ENCODE measurements at places on chromosomes 12 and 14.

DNA sequence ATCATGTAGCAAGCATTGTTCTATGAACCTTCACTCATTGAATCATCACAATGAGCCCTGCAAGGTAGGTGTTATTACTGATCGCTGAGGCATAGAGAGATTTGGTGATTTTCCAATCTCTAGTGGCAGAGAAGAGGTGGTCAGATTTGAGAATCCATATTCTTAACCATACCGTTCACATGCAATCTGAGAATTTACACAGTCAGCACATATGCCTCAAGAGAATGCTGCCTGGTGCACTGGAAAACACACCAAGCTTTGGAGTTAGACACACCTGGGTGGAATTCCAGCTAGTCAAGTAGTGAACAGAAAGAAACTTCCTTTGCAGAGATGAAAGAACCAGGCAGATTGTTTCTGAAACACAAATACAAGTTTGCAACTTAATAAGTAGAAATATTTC lies 94.1 kb downstream of the LGR5 start:
- DNase-seq = no peak

DNA sequence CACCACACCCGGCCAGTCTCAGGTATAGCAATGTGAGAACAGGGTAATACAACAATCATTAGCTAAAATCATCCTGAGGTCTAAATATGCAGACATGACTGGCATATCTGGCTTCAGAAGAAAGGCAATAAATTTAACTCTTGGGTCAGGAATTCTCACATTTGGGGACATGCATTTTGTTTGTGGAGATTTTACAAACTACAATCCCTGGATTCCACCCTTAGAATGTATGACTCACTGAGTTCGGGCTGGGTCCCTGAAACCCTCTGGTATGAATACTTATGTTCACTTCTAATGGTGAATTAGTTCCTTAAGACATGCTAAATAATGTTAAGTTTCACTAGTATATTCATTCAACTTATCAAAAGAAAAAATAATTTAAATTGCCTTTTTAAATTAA lies 98.9 kb upstream of the HMGA2 start:
- no peak for DNase-seq

DNA sequence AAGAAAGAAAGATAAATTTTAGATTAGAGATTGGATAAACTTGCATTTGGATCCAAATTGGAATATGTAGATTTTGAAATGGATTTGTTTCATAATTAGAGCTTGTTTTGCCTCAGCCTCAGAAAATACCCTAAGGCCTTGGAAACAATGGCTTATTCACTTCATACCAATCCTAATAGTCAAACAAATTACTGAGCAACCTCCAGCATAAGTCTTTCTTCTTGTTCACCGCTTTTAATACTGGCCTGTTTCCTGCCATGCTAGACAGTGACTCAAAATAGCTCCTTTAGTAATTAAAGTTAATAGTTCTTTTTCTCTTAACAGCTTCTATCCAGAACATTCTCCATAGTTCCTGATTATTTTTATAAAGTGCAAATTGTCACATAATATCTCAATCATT lies 110.9 kb upstream of the DNM1L start:
- no peak for DNase-seq

DNA sequence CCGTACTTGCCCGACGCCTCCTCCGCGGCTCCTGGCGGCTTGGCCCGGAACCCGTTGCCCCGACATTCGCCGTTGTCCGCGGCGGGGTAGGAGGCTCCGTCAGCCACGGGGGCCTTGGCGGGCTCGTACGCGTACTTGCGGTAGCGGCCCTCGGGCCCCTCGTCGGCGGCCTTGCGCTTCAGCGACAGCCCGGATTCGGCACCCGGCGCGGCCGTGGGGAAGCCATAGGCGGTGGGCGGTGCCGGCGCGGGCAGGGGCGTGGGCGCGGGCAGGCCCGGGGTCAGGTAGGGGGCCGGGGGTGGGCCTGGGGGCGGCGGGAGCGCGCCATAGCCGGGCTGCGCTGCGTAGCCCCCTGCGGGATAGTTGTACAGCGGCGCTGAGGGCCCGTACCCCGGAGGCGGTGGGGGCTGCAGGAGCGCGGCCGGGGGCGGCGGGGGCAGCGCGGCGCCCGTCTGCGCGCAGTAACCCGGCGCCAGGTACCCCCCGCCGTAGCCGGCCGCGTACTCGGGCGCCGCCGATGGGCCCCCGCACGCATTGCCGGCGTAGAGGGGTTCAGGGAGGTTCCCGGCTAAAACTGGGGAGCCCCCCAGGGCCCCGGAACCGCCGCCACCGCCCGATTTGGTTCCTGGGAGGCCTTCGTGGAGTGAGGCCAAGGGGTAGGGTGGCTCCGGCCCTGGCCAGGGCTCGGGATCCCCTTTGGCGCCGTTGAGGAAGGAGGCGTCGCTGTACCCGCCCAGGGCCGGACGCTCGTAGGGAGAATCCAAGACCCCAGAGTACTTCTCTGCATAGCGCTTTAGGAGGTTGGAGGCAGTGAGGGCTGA lies 26.9 kb downstream of the FIGNL2 start:
- no peak for DNase-seq

- DNase-seq = no peak
Observed at GRCh38 chr12:1435456-1435855, 158.9 kb downstream of the FBXL14 start.

GRCh38 chr14:56813143-56813551 lies 2.9 kb upstream of the OTX2 start:
- no peak for DNase-seq

- DNase-seq = no peak
Observed at GRCh38 chr14:24179294-24179960, 7.5 kb downstream of the REC8 start.

DNA sequence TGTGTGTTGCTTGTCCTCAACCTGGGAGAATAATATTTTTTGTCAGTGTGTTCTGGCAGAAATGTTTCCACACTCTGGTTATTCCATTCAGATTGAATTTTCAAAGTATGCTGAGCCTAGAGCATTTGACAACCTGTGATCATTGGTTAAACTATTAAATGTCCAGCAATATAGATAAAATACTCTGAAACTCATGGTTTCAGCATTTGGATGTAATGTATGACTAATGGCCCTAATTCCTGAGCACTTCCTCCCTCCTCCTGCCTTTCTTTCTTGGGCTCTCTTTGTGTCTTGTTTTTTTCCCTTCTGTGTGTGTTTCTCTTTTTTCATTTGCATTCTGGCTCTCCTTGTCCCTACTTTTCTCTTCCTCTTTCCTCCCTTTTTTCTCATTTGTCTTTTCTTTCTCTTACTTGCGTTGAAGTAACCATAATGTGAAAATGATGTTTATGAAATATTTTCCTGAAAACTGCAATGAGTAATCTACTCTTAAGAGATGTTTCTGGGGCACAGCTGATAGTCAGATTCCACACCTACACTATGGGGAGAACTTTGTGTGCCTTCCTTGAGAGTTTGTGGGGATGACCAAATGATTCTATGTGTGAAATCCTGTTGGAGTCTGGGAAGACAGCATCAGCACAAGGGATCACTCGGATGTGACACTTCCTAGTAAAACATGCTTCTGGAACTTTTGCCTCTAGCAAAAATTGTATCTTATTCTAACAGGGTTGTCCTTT lies 74.6 kb downstream of the FRMD6 start:
- no peak for DNase-seq

DNA sequence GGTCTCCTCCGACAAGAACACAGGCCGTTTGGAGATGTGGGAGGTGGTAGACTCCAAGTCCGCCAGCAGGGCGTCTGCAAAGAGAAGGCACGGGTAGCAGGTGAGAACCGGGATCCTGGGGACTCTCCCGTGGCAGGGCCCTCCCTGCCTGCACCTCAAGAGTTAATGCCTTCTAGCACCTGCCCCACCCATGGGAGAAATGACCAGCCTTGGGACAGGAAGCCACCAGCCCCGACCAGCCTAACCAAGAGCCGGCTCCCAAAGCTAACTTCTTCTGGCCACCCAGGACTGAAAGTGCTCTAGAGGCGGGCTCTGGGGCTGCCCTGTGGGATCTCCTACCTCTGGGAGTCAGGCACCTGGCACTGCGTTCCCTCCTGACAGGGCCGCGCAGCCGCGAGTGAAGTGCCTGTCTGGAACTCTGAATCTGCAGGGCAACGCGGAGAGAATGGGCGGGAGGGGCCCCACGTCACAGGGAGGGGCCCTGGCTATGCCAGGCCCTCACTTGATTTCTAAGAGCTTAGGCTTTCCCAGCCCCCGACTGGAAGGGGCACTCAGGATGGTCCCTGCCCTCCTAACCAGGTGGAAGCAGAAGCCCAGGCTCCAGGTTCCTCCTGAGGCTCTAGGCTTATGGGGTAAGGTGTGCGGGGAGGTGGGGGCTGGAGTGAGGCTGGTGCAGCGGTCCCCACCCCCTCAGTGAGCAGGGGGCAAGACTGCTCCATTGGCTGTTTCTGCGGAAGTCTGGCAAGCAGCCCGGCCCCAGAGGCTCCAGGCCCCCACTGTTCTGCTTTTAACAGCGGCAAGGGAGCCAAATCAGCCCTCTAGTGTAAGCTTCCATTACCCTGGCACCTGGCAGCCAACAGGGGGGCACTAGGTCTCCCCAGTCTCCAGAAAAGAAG lies 23.6 kb upstream of the RPLP0 start:
- DNase-seq = peak; percentile 39

DNA sequence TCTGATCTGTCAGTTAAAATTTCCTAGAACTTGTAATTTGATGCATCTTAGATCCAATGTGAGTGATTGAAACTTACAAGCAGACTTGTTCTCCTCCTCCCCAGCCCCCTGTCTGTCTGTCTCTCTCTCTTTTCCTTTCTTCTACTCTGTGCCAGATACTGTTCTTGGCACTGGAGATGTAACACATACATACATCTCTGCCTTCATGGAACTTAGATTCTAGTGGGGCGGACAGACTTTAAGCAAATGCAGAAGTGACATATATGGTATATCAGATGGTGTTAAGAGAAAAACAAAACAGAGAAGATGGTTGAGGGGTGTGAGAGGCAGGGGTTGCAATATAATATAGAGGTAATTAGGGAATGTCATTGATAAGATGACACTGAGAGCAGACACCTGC lies 6.6 kb downstream of the CHST11 start:
- no peak for DNase-seq

- DNase-seq = no peak
Observed at GRCh38 chr14:71001742-71002141, 94.5 kb downstream of the PCNX1 start.

Measured in head of caudate nucleus (tissue), 42 donors.